Renal cortical epithelial cell (primary cell): ENCODE measurements at places on chromosomes 4 and X.

GRCh38 chr4:14528918-14529317 lies 473.4 kb upstream of the CPEB2 start:
- no peak for DNase-seq

DNA sequence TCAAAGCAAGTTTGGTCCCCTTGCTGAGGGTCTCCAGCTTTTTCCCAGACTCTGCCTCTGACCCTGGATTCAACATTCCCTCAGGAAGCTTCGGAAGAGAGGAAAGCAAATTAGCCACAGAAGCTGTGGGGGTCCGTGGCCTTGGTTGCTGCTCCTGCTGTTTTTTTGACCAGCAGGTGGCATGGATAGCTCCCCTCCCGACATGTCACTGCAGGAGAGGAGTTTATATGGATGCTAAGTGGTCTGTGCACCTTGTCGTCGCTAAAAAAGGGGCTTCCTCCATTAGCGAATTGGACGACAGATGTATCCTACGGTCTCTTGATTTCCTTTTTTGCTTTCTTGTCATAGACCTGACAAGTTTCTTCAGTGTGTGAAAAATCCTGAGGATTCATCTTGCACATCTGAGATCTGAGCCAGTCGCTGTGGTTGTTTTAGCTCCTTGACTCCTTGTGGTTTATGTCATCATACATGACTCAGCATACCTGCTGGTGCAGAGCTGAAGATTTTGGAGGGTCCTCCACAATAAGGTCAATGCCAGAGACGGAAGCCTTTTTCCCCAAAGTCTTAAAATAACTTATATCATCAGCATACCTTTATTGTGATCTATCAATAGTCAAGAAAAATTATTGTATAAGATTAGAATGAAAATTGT lies 70.2 kb downstream of the CD38 start:
- DNase-seq = peak; percentile 19

- peak; percentile 75 for DNase-seq
Measured at GRCh38 chr4:100208964-100209363, 18.7 kb upstream of the DDIT4L start.

GRCh38 chrX:153966841-153967535 lies 4.6 kb downstream of the HCFC1 start:
- no peak for DNase-seq

GRCh38 chr4:137378393-137378792 lies 153.9 kb downstream of the PCDH18 start:
- DNase-seq = no peak
